CD4-positive, alpha-beta T cell treated with Interleukin-17A for 1 hour (primary cell): ENCODE measurements at places on chromosomes 6 and 20.

- no peak for DNase-seq
These were observed 199.2 kb downstream of the ALDH8A1 start for GRCh38 chr6:134750669-134751068.

GRCh38 chr6:167795321-167795811 lies 31.3 kb upstream of the AFDN start:
- no peak for DNase-seq

DNA sequence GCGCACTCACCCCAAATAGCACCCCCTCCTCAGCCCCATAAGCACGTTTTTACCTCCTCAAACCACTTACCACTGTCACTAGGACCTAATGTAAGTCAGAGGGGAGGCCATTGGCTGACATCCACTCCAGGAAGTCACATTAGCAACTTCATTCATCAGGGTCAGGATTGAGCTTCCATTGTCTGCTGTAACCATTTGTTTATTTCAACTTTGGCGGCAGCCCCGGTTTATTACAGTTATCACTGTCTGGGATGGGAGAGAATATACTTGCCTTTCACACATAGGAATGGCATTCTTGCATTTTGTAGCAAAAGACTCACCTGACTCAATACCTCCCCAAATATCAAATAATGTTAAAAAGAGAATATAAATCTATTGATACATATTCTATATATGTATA lies 38.3 kb downstream of the MAFB start:
- DNase-seq, result no peak

DNA sequence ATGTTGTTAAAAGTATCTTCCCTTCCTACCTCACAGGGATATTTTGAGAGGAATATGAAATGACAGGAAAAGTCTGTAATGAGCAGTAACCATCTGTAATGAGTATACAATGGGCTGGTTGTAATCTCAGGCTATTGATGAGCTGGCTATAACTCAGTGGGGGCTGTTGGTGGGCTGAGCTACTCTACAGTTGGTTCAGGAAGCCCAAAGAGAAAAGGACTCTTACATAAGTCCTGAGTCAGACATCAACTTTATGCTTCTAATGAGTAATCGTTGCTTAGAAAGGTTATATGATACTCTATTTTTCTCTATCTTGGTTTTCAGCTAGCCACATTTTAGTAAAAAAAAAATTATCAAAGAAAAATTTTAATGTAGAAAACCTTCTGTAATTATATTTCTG lies 26.4 kb downstream of the ZNF391 start:
- DNase-seq, result no peak

GRCh38 chr20:4076671-4077070 lies 61.3 kb upstream of the RNF24 start:
- DNase-seq, result no peak

DNA sequence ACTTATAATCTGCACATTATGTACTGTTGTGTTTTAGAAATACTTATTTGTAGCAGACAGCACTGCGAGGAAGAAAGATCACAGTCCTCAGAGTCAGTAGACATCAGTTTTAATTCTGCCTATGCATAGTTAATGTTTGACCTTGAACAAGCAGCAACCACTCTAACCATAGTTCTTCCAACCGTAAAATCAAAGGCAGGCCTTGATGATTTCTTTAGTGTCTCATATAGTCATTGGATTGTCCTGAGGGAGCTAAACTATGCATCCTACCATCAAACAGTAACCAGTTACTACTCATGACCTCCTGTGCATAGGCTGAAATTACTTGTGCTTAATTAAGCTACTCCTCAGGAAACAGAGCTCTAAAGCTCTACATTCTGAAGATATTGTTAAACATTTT lies 294.8 kb upstream of the STXBP5 start:
- no peak for DNase-seq

- no peak for DNase-seq
These were observed 65.5 kb upstream of the PRL start for GRCh38 chr6:22362361-22362760.

DNA sequence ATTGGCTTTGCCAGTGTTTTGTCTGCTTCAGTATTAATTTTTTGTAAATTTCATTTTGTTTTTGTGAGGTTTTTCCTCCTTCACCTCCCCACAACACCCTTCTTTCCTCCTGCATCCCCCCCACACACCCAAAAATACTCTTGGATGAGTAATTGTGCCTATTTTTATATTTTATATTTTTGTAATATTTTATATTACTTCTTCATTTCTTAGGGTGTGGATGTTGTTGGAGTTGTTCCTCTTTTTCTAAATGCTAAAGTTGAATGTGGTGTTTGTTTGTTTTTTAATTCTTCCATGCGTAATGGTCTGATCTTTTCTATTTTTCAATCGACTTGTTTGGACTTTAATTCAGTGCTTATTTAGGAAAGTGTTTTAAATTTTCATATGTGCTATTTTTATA lies 420.5 kb upstream of the SOX4 start:
- DNase-seq, result no peak

- DNase-seq, result no peak
These were observed 73.8 kb downstream of the EYA4 start for GRCh38 chr6:133314947-133315346.
